RWPE1 (cell line): ENCODE measurements at places on chromosomes 6 and 20.

- DNase-seq: no peak
Observed at GRCh38 chr20:62019881-62020492, 45.7 kb downstream of the TAF4 start.

GRCh38 chr6:19231878-19232561, 605.1 kb upstream of the ID4 start:
- DNase-seq: no peak

DNA sequence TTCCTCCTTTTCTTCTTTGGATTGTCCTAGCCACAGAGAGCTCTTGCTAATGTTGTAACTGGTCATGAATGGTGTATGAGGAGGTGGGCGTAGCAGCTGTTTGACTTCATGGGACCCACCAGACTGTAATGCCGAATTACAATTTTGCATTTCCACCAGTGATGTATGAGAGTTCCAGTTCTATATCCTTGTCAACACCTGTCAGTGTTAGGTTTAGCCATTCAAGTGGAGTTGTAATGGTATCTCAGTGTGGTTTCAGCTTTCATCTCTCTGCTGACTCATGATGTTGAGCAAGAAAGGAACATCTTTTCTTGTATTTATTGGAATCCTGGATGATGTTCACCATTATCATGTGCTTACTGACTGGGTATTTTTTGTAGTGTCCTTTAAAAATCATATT, 5.1 kb downstream of the IGF2R start:
- peak; percentile 45 for DNase-seq

DNA sequence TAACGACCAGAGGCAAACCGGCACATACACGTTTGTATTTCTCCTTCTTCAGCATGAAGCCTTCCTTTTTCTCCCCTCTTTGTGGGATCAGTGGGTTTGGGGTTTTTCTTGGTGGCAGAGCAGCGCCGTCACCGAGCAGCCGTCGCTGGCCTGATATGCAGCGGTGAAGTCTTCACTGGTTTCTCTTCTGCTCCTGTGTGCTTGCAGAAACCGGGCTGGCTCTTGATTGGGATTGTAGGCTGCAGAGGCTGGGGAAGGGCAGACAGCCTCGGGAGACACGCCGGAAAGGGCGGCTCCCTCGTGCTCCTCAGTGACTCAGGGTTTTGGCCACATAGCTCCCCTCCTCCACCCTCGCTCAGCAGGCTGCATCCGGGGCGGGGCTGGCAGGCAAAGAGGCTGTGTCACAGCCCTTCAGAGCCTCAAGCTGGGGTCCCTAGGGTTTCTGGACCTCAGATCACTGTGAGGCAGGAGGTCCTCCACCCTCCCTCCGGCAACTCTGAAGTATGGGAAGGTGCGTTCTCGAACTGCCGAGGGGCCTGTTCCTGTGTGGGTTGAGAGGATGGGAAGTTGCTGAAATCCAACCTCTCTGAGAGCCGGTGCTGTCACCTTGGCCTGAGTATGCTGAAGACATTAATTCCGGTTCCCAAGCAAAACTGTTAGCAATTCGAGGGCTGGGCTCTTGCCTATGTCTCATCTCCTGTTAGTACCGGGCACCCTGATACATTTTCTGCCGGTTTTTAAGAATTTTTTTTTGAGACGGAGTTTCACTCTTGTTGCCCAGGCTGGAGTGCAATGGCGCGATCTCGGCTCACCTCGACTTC, 24.2 kb downstream of the NQO2 start:
- DNase-seq: peak; percentile 96

- DNase-seq: no peak
Observed at GRCh38 chr6:11785774-11786579, 7.4 kb upstream of the ADTRP start.

GRCh38 chr20:45069261-45069660, 31.7 kb downstream of the KCNS1 start:
- DNase-seq: no peak

- DNase-seq: no peak
Observed at GRCh38 chr20:36147690-36148089, 6.8 kb upstream of the EPB41L1 start.

DNA sequence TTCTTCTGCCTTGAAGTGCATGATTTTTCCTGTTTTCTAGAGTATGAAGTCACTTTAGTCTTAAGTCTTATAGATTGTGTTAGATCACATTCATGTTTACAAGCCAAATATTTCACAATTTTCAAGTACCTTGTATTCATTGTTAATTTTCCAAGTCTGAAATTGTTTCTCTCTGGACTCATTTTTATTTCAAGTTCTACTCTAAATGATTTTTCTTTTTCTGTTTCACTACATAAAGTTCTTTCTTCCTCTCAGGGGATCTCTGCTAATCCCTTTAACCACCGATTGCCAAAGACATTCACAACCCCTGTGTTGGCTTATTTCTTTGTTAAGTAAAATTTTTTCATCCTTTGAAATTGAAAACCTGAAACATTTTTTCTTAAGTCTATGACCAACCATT, 805.7 kb downstream of the KIF16B start:
- no peak for DNase-seq

- peak; percentile 75 for DNase-seq
Observed at GRCh38 chr6:99822741-99823512, 171.1 kb downstream of the MCHR2 start.

- DNase-seq: no peak
Observed at GRCh38 chr6:37867756-37868446, 48.4 kb downstream of the ZFAND3 start.

- no peak for DNase-seq
Observed at GRCh38 chr6:14569394-14569793, 451.8 kb downstream of the CD83 start.

DNA sequence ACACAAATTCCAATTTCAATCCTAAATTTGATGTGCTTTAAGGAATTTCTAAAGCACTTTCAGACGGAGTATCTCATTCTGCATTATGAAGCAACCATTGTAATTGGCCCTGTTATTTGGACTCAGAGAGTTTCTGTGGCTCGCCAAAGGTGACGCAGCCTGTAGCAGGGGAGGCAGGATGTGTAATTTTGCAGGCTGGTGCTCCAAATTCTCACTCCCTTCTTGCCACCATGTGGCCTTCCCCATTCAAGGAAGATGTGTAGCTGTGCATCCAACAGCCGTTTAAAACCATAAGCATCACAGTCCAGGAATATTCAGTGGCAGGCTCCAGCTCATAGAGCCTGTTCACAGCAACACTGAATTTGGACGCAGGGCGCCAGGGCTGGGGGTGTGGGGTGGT, 45.8 kb downstream of the AGPAT4 start:
- DNase-seq: no peak

DNA sequence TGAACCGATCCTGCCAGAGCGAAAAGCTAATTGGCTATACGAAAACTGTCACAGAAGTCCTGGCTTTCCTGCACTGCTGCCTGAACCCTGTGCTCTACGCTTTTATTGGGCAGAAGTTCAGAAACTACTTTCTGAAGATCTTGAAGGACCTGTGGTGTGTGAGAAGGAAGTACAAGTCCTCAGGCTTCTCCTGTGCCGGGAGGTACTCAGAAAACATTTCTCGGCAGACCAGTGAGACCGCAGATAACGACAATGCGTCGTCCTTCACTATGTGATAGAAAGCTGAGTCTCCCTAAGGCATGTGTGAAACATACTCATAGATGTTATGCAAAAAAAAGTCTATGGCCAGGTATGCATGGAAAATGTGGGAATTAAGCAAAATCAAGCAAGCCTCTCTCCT, 14.2 kb downstream of the CCR6 start:
- no peak for DNase-seq

DNA sequence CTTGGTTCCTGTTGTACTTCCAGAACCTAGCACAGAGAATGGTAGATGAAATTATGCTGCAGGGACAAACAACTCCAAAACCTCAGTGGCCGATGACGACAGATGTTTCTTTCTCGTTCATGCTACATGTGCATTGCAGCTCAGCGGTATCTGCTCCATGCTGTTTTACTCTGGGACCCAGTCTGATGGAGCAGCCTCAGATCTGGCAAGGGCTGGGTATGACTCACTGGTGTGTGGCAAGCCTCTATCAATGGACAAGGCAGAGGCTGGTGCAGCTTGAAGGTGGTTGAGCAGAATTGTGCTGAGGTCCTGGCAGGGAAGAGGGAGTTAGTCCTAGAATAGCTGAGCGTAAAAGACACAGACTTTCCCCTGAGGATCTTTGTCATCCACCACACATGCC, 10.3 kb upstream of the BLCAP start:
- peak; percentile 72 for DNase-seq
